ENCODE measurements at places on chromosomes 16 and 17.

GRCh38 chr16:73385696-73386095 is 337.8 kb upstream of the ZFHX3 start:
- no peak for DNase-seq

DNA sequence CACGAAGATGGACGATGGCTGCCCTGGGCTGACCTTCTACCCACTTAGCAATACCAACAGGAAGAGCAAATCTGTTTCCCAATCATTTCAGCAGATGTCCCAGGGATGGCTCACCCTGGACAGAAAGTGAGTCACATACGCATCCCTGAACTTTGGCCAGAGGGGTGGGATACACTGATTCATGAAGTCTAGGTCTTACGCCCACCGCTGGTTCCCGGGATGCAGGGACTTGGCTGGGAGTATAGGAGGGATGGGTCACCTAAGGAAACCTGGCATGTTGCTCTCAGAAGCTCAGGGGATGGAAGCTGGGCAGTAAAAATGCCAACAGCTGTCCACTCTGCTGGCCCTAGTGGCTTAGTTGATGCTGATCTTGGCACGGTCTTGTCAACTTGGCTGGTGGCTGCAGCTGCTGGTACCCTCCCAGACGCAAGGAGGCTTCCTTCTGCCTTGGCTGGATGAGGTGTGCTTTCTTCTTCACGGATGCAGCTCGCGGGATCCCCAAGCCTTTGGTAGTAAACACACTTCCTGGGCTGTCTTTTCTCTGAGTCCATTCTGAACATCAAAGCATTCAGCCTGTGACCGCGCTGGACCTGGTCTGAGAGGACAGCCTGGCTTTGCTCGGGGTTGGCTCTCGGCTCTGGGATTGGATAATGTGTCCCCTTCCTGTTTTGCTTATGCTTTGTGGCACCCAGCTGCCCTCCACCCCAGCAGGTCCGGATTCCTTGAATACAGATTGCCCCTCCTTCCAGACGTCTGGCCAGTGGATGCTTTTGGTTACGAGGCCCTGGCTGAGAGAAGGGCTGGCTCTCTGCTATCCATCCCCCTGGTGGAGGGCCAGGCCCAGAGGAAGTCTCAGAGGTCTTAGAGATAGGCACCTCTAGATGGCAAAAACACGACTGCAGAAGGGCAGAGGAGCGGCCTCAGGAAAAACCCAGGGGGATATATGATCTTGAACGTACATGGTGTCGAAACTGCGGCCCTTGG is 71.5 kb downstream of the RAP1GAP2 start:
- DNase-seq, result no peak

DNA sequence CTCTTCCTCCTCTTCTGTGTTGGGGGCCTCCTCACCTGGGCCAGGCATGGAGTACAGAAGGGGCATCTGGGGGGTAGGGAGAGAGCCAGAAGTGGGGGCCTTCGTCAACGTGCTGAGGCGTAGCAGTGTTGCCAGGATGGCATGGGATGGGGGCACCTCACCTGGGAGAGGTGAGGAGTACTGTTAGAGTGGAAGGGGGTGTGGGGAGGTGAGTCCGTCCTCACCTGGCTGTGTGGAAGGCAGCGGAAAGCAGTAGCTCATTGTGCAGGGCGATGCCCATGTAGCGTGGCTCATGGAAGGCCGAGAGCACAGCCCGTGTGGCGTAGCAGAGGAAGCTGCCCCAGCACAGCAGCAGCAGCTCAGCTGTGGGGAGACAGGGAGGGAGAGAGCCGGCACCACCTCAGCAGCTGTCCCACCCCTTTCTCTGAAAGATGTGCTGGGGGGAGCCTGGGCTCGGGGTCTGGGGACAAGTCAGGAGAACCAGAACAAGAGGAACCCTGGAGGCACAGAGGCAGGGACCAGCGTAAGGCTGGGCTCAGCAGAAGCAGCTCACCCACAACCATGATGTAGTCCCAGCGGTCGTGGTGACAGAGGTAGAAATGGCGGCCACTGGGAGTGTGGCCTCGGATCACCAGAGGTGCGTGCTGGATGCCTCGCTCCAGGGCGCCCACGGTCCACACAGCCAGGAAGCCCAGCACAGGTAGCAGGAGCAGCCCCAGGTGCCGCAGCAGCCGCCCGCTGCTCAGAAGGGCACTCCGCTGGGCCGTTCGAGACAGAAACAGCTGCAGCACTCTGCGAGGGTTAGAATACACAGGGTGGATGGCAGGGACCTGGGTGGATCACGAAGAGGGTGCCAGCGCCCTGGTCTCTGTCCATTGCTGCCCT is 9.0 kb downstream of the GPR179 start:
- DNase-seq, result no peak

DNA sequence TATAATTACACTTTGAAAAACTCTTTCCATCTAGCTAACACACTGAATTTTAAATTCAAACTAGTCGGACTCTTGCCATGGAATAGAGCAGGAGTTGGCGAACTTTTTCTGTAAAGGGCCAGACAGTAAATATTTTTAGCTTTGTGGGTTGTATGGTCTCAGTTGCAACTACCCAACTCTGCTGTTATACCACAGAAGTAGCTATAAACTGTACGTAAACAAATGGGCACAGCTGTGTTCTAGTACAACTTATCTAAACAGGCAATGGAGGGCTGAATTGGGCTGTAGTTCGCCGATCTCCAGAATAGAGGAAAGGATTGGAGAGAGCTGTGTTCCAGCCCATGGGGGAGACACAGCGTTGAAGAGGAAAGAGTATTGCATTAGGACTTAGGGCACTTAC is 8.7 kb downstream of the CNTROB start:
- no peak for DNase-seq

- no peak for DNase-seq
These were observed 74.8 kb upstream of the GRIN2A start for GRCh38 chr16:10256784-10257641.
